ENCODE measurements at places on chromosomes 3 and 15.

DNA sequence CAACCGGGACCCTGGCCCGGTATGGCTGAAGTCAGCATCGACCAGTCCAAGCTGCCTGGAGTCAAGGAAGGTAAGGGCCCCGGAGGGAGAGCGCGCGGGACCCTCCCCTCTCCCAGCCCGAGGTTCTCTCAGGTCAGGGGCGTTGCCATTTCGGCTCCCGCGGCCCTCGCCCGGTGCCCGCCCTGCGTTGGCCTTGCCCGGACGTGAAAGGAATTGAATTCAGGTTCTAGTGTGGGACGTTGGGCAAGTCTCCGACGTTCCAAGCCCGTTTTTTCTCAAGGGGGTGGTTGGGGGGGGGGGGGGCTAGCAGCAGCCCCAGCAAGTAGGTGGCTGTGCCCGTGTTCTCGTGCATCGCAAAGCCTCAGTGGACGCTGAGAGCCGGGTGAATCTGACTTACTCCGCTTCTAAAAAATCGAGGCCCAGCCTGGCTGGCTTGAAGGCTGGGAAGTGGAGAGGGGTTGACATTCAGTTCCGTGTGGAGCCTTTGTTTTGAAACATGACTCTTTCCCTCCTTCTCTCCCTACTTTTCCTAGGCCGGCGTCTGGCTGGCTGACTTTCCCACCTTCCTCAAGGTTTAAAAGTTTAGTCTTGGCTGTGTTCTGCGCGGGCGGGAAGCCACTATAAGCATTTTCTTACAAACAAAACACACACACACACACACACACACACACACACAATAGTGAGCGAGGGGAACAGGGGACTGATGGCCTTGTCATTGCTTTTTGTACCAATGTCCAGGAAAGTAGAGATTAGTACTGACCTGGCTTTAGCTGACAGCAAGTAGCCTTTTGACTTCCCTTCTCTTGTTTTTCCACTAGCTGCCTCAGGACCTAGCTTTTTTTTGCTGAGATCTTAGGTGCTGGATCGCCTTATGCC is at the start of gene UTS2B:
Gene UTS2B (minus strand): TSS at position 873 of the 876 bp plus-strand sequence. CDS start 48,337 bp downstream, outside the sequence.
- DNase-seq, result peak; percentile 76

DNA sequence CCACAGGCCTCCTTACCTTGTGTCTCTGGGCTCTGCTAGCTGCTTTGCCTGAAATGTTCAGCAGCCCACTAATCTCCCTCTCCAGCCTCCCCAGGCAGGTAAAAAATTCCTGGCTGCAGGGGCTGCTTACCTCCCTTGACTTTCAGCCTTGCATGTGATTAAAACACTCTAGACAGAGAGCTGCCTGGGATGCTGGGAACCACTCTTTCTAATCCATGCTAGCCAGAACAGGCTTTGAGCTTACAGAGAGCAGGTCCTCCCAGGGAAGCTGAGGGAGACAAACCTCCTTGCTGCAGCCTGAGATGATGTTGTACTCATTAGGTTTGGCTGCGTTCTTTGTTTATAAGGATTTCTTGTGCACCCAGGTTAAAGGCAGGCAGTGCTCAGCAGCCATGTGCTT is 33.7 kb upstream of the LIPC start:
- no peak for DNase-seq

DNA sequence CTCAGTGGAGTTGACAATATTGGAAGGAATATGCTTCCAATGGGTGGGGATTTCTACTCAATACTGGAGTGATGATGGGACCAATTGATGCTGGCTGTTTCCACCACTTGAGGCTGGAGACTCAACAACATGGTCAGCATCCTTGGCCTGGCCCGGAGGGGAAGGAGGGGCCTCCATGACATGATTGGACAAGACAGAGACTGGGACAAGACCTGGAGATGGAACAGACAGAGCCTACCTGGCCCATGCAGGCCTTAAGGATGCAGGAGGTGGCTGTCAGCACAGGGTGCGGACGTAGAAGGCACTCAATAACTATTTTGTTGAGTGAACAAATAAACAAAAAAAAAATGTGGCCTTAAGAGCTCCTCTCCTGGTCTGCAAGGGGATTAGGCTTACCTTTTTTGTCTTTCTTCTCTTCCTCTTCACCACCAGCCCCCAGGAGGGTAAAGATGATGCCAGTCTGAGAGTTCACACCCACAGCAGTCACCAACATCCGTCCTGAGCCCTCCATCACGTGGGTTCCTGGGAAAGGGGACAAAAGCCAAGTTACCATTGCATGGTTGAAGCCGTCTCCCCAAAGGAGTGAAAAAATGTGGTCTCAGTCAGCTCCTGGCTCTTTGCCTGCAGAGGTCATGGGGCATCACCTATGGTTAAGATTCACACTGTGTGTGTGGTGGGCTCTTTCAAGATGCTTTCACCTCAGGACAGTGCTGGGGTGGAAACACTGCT is 67.1 kb upstream of the SEC13 start:
- DNase-seq, result no peak

GRCh38 chr3:65597226-65597951 is 441.3 kb downstream of the MAGI1 start:
- peak; percentile 74 for DNase-seq

- no peak for DNase-seq
Observed at GRCh38 chr3:189635339-189635738, 4.2 kb downstream of the TP63 start.

DNA sequence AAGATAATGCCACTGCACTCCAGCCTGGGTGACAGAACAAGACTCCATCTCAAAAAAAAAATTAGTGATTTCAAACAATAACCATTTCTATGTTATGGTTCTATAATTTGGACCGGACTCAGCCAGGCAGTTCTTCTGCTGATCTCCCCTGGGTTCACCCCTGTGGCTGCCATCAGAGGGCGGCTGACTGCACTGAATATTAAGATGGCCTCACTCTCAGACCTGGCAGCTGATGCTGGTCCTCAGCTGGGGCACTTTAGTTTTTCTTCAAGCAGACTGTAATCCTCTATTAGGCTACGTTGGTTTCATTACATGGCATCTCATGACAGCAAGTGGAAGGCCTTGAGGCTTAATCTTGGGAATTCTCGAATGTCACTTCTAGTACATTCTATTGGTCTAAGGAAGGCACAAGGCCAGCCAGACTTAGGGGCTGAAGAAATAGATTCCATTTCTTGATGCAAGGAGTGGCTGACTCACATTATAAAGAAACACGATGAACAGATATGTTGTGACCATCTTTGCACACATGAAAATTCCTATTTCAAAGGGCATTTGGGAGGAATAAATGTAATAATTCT is 12.8 kb downstream of the GALNT15 start:
- DNase-seq, result no peak

- no peak for DNase-seq
Observed at GRCh38 chr3:190902292-190902691, 39.8 kb upstream of the GMNC start.

GRCh38 chr3:110479731-110480130 is 591.9 kb upstream of the NECTIN3 start:
- DNase-seq, result no peak

DNA sequence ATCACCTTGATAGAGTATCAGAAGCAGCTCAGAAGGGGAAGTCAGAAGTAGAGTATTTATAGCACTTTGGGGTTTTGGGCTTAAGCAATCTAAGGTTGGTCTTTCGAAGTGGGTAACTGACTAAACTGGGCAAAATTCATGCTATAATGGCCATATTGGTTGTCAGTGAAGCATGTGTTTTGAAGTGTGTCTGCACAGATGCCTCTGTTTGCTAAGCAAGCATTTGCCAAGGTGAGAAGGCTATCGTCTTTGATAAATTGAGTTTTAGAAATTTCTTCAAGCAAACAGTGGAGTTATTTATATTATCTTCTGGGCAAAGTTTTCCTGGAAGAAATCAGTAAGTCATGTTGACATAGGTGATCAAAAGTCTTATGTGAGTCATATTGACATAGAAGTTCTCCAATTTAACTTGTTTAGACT is 412.8 kb upstream of the TGFBR2 start:
- DNase-seq, result no peak

GRCh38 chr3:172982736-172983364 is 158.2 kb downstream of the SPATA16 start:
- DNase-seq, result no peak

- no peak for DNase-seq
Observed at GRCh38 chr3:16060945-16061344, 113.5 kb upstream of the GALNT15 start.

- no peak for DNase-seq
Observed at GRCh38 chr3:134239538-134239937, 11.1 kb downstream of the RYK start.

DNA sequence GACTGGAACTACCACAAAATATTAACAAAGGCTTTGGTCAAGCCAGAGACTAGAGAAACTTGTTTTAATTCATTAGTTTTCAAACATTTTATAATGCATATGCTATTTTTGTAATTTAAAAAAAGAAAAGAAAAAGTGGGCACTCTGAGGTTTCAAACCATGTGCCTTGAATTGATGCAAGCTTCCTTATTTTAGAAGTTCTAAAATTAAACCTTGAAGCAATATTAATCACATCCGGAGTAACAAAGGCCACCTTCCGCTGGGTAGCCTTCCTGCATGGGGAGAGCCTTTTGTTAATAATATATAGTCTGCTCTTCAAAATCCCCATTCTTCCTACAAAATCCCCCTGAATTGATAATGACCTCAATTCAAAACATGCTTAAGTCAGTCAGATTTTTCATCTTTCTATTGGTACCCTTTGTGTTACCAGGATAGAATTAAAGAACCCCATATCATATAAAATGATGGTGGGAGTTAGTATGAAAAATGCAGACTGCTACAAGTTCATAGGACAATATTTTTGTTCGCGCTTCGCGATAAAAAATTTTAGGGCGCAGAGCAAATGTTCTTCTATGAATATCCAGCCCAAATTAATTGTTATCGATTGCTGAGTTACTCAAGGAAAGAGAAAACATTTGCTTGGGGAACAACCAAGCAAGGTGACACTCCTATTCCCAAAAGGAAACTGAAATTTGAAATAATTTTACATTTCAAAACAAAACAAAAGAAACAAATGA is 30.6 kb downstream of the LDHAL6B start:
- no peak for DNase-seq

- DNase-seq, result no peak
Observed at GRCh38 chr15:88342666-88343065, 86.1 kb upstream of the NTRK3 start.

DNA sequence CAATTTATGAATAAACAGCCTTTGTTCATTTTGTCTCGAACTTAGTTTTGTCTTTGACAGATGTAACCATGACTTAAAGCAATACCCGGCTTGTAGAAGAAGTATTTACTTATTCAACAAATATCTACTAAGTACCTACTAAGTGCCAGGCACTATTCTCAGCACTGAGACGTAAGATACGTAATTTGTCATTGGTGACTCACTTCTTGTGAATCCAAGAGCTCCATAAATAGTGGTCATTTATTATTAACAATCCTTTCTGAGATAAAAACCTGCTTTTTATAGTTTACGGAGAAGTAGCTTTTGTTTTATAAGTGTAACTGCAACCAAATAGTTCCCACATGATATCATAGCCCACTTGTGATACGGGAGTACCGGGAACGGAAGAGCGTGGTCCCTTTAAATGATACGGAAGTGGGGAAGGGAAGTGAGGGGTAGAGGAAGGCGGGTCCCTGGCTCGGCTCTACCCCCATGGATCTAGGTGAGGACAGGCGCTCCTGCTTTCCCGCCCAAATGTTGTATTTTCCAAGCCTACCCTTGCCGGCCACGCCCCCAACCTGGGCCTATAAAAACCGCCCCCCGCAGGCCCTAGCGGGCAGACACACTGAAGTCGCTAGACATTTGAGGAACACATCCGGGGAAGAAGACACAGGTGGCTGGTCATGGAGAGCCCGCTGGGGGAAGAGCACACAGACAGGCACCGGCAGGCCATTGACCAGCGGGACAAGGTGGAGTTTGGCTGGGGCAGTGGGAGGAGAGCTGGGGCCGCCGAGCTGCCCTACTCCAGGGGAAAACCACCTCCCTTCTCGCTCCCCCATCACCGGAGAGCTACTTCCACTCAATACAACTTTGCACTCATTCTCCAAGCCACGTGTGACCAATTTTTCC is at the start of gene SAMMSON:
Gene SAMMSON (plus strand): TSS at position 594 of the 888 bp plus-strand sequence.
- no peak for DNase-seq

- no peak for DNase-seq
Observed at GRCh38 chr3:160928183-160928726, 172.2 kb downstream of the PPM1L start.

DNA sequence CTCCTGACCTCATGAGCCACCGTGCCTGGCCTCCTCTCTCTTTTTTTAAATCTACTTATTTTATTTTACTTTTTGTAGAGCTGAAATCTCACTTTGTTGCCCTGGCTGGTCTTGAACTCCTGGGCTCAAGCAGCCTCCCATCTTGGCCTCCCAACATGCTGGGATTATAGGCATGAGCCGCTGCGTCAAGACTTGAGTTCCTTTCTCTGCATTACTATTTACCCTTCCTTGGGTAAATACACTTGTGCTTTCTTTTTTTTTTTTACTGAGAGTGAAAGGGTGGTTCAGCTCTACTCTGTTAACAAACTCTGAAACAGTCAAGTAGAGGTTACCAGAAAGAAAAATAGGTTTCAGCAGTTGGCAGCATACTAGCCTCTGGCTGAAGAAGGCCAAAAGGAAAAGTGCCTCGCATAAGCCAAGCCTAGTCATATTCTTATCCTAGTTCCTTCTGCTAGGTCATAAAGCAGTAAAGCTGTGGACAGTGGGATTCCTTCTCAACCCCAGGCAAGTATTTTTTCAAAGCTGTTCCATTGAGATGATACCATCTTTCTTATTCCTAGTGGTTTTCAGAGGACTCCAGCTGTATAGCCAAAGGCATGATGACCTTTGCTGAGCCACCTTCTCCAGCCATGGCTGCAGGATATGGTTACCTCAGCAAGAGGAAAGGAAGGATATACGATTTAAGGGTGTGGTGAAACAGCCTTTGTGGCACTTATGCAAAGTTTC is 135.1 kb downstream of the RBPMS2 start:
- no peak for DNase-seq

Measured in type B pancreatic cell (in vitro differentiated cells).